Stimulated activated CD8-positive, alpha-beta memory T cell treated with anti-CD3 and anti-CD28 coated beads, Interleukin-7, amount 100 ng/mL, for 24 hours (primary cell): ENCODE measurements at places on chromosomes 3 and 15.

DNA sequence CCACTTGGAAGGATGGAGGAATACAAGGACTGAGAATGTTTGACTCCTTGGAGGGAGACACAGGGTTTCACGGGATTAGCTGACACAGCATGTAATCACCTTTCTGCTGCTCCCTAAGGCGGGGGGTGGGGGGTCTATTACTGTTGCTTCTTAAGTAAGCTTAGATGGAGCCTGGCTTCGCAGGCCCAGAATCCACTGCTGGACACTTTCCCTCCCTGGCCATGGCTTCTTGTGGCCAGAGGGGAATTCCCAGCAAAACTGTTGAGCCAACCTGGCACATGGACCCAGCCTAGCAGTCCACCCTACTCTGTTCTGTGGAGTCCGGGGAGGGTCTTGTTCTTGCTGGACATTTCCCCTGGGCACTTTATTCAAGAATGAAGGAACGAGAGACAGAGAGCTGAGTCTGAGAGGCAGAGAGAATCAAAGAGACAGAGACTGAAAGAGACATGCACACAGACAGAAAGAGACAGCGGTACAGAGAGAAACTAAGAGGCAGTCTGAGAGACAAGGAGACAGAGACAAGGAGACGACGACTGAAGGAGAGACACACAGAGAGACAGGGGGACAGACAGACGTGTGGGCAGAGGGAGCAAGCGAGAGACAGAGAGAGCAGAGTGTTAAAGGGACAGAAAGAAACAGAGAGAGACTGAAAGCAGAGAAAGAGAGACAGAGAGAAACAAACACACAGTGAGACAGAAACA, 55.6 kb upstream of the DLG1 start:
- DNase-seq, result no peak

- DNase-seq, result no peak
Measured at GRCh38 chr3:146382386-146382785, 87.0 kb downstream of the PLSCR2 start.

DNA sequence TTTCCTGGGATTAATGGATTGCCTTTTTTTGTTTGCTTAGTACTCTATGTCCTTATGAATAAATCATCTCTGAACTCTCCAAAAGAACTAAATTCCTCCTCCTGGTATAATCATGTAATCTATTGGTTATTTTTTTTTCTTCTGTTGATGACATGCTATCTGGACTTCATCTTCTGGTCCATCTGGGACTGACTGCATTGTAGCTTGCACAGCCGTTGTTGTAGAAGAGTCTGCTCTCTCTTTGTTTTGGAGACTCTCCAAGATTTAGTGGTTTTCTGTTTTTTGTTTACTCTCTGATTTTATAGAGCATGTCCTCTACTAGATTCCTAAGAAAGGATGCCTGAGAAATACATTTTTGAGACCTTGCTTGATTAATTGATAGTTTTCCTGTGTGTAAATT, 19.1 kb downstream of the IREB2 start:
- no peak for DNase-seq

DNA sequence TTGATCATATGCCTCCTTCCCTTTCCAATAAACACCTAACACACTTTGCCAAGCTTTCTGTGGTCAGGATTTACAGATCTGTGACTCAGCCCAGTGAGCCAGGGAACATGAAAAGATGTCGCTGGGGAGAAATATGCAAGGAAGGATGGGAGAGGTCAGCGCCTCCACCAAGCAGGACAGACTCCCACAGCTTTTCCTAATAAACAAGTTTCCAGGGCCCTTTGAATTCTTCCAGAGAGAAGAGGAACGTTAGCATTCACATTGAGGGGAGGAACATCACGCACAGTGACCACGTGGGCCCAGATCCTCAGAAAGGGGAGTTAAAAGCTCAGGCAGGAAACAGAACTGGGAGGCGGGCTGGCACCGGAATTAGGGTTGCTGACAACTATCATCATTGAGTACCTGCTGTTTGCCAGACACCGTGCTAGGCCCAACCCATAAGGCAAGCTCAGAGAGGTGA, 33.3 kb upstream of the MRPS22 start:
- no peak for DNase-seq
